Activated T-cell treated with anti-CD3 and anti-CD28 coated beads for 1 hour (primary cell): ENCODE measurements at places on chromosomes 5 and 9.
A peak's percentile ranks its signal among the peaks of the same experiment; 100 is the strongest.

GRCh38 chr9:100452894-100453293 is 20.1 kb upstream of the TMEFF1 start:
- DNase-seq: no peak

DNA sequence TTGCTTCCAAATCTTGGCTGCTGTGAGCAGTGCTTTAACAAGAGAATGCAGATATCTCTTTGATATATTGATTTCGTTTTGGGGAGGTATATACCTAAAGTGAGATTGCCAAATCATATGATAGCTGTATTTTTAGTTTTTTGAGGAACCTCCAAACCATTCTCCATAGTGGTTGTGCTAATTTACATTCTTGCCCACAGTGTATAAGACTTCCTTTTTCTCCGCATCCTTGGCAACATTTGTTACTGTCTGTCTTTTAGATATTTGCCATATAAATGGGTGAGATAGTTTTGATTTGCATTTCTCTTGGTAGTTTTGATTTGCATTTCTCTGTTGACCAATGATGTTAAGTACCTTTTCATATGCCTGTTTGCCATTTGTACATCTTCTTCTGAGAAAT is 10.0 kb upstream of the PLK2 start:
- DNase-seq: no peak

GRCh38 chr5:175680463-175680862 is 22.6 kb downstream of the HRH2 start:
- no peak for DNase-seq

GRCh38 chr9:123678038-123678877 is 251.7 kb downstream of the DENND1A start:
- no peak for DNase-seq

GRCh38 chr9:4762108-4762885 is 21.3 kb upstream of the AK3 start:
- peak; percentile 79 for DNase-seq

- DNase-seq: no peak
Measured at GRCh38 chr9:948497-948896, 28.0 kb upstream of the DMRT3 start.

DNA sequence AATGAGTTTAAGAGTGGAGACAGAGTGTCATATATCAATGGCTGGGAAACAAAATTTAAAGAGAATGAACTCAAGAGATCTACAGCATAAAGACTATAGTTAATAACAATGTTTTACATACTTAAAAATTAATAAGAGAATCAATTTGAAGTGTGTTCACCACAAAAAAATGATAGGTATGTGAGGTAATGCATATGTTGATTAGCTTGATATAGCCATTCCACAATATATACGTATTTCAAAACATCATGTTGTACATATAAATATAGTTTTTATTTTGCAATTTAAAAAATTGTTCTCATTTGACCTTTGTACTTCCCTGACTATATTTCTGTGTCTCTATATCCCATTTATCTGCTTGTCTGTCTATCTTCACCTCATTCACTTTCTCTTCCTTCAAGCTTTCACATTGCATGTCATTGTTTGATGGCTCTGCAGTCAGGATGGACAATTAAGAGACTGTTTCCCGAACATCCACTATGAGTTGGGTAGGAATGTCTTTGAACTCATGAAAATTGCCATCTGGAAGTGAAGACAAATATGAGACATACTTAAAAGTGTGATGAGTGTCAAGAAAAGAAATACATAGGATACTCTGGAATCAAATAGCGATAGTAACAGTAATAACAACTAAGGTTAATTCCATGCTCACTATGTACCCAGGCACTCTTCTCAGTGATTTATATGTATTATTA is 359.9 kb upstream of the ACTBL2 start:
- DNase-seq: no peak

- DNase-seq: no peak
Measured at GRCh38 chr9:77680581-77680980, 32.5 kb upstream of the GNA14 start.

DNA sequence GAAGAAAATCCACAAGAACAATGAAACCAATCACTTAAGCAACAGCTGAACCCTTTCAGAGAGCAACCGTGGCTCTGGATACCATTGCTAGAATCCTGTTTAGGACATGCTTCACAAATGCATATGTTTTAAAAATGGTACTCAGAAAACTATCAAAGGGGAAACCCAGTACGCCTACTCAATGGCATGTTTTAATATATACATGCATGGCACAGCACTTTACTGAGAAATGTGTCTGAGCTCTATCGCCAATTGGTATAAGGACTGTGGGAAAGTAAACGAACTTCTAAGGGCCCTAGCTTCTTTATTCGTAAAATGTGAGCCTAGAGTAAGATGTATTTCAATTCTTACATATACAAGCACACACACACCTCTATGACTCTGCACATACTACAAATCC is 72.3 kb downstream of the PTBP3 start:
- no peak for DNase-seq

- DNase-seq: no peak
Measured at GRCh38 chr9:125881042-125881441, 133.9 kb downstream of the PBX3 start.

DNA sequence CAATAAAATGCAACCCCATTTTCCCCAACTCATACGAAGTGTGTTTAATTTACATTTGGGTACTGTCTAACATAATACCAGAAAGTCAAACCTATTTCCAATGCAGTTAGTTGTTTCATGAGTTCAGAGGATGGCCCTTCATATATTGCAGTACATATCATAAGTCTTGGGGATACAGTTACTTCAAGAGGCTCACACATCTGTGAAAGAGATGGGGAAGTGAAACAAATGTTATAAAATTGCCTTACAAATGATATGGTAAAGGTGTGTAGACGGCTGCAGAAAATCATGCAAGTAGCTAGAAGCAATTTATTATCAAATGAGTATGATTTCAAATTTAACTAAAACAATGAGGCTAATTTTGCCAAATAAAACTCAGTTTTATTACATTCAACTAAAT is 219.0 kb upstream of the CDH12 start:
- DNase-seq: no peak

GRCh38 chr9:70887826-70888225 is 233.6 kb downstream of the TRPM3 start:
- no peak for DNase-seq

- no peak for DNase-seq
Measured at GRCh38 chr9:137715321-137715720, 96.5 kb downstream of the EHMT1 start.

DNA sequence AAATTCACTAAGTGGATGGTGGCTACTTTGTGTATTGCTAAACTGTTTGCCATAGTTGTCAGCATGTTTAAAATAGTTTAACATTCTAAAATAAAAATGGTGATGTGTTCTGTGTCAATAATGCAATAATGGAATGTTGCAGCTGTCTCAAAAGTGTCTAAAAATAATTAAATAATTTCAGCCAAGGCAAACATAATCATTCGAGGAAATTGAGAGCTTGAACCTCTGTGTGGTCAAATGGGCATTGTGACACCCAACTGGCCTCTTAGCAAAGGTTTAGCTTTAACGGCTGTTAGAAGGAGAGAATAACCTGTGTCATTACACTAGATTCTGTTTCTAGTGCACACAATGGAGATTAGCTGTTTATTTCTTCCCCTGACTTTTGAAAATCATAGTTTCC is 278.5 kb downstream of the TMEM167A start:
- DNase-seq: no peak

- no peak for DNase-seq
Measured at GRCh38 chr9:114316605-114317230, 6.2 kb upstream of the ORM1 start.

- DNase-seq: no peak
Measured at GRCh38 chr9:131769361-131769760, 29.5 kb upstream of the RAPGEF1 start.

- no peak for DNase-seq
Measured at GRCh38 chr5:1058083-1058945, 49.7 kb downstream of the NKD2 start.

DNA sequence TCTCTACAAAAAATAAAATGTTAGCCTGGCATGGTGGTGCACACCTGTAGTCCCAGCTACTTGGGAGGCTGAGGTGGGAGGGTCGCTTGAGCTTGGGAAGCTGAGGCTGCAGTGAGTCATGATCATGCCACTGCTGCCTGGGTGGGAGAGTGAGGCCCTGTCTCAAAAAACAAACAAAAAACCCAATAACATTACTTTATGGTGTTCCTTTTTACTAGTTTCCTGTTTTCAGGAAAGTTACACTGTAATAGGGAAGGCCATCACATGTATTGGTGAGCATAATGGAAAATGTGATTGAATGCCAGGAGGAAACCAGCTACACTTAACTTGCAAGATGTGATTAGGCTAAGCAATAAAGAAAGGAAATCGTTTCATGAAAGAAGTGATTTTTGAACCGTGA is 42.7 kb downstream of the SV2C start:
- no peak for DNase-seq

DNA sequence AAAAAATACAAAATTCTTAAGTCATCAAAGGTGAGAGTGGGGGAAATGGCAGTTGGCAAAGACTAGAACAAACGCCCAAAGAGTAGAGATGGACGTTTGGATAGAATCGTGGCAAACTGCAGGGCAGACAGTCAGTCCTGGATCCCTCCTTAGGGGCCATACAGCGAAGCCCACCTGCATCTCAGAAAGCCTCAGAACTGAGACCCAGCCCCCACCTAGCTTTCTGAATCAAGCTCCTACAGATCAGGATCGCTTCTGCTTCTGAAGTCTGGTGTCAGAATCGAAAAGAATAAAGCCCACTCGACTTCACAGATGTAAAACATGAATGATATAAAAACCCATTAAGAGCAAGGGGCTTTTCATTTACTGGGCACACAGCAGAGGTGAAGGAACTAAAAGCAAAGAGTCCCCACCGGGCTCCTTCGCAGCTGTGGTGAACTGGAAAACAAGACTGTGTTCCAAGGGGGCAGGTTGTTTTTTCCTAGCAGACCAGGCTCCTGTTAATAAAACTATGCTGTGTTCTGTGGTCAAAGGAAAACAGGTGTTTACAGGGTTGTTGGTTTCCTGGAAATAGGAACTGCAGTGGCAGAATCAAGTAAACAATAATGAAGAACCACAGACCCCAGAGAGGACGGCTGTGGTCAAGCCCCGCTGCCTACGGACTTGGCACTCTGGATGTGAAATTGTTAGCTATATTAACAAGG is 91.8 kb downstream of the TLE1 start:
- no peak for DNase-seq

GRCh38 chr5:167128581-167128980 is 1162.9 kb upstream of the WWC1 start:
- no peak for DNase-seq

- no peak for DNase-seq
Measured at GRCh38 chr5:36423578-36424307, 122.0 kb upstream of the RANBP3L start.

DNA sequence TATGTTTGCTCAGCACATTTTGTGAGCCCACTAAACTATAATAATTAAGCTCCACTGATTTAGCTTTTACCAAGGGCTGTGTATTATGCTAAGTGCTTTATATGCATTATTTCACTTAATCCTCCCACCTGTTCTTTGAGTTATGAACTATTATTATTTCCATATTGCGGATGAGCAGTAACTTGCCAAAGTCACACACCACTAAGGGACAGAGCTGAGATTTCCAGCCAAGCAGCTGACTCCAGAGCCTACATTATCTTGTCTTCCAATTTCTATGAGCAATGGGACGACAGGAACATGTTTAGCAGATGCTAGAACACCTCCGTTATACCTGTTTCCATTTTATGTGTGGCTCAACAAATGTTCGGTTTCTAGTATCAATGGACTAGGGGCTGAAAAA is 237.5 kb upstream of the PANK3 start:
- DNase-seq: no peak

DNA sequence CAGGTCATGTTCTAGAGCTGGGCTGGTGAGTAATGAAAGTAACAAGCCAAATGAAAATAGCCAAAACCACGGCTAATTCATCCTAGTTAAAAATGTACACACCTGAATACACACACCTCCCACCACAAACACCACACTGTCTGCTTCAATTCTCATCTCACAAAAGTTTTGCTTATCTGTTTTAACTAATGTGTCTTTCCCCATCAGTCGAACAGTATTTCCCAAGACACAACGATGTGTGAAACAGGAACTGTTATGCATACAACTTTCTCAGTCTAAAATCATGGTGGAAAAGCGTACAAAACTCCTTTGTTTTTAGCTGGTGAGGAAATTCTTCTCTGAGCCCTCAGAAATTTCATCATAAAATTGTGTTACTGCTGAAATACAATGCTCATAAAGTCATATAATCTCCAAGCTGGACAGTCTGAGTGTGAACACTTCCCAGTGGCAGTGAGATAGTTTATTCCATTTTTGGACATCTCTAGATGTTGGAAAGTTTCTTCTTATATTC is 242.4 kb downstream of the EFNA5 start:
- DNase-seq: no peak

DNA sequence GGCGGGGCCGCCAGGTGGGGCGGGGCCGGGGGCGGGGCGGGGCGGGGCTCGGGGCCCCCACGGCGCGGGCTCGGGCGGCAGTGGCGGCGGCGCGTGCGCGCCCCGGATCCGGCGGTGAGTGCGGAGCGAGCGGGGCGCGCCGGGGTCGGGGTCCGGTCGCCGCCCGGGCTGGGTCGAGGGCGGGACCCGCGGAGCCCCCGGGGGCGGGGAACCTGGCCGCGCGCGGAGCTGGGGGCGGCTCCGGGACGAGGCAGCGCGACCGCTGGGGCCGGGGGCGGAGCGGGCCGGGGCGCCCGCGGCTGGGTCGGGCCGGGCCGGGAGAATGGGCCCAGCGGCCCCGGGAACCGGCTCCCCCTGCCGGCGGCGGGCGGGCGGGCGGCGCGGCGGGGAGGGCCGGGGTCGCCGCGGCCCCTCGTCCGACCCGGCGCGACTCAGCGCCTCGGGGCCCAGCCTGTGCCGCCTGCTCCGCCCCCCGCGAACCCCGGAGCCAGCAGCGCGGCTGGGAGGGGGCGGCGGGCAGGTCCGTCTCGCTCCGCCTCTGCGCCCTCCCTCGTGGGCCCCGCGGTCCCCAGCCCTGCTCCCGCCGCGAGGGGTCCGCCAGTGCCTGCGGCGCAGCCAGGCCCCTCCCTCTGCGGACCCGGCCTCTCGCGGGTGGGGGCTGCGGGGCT is 3.1 kb downstream of the EGFL7 start:
- DNase-seq: no peak

GRCh38 chr9:132541870-132542830 is 40.3 kb upstream of the BARHL1 start:
- no peak for DNase-seq

- DNase-seq: no peak
Measured at GRCh38 chr5:160458806-160459800, 37.4 kb downstream of the PTTG1 start.

- no peak for DNase-seq
Measured at GRCh38 chr9:100030548-100030947, 68.3 kb downstream of the ERP44 start.

DNA sequence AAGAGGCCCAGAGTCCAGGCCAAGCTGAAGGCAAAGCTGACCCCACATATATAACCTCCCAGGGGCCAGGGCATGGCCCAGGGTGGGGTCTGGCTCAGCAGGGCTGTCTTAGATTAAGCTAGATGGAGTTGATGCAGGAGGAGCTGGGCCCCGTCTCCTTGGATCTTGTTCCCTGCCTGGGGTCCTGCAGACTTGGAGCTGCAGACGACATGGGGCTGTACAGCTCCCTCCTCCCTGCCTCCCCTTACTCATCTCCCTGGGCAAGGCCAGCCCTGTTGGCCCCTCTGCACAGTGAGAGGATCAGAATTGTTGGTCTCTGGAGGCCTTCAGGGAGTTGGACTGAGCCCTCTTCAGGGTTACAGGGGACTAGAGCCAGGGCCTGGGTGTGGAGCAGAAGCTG is 134.9 kb downstream of the RGS3 start:
- DNase-seq: no peak
